ENCODE measurements at places on chromosomes 3 and 15. TPM values are rescaled to one million over a fixed set of nuclear protein-coding genes. Genes with fewer than 3 reads are reported as not detected.

The MYZAP gene
- 869 TPM for total RNA-seq

The RLBP1 gene
- total RNA-seq: not detected

DNA sequence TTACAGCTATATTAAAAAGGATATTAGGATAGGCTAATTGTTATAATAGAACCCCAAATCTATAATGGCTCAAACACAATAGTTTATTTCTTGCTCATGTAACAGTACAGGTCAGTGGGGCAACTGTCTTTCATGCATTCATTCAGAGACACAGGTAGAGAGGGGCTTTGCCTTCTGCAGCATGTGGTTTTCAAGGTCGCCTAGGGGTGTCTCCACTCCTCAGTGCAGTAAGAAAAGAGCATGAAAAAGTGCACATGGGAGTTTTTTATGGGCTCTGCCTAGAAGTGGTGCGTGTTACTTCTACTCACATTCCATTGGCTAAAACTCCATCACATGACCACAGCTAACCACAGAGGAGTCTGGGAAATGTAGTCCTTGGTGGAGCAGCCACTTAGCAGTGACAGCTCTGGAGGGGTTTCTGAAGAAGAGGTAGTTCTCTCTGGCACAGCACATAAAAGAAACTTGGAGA, 1.8 kb downstream of the ZBTB38 start:
- no peak for DNase-seq

DNA sequence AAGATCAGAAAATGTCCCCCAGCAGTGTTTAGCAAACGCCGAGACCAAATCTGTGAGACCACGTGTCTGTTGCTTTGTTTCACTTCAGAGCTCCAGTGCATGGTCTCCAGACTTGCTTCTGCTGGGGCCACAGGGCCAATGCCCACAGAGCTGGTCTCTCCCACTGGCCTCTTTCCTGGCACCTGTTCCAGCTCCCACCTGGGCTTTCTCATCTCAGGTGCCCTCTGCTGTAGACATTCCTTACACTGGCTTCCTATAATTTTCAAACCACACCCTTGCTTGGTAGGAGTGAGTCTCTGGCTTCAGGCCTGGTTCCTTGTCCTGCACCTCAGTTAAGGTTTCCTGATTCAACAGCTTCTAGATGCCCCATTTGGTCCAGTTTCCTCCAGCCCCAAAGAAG, 243.1 kb downstream of the ADAMTS17 start:
- DNase-seq: no peak

The WNT5A gene
- total RNA-seq: 6.9 TPM

GRCh38 chr3:128807186-128807830, 72.1 kb upstream of the ACAD9 start:
- DNase-seq: no peak

The TGM5 gene
- not detected for total RNA-seq

The LEKR1 gene
- total RNA-seq: 0.78 TPM

The RTP1 gene
- not detected for total RNA-seq

The ANKRD63 gene
- 0.92 TPM for total RNA-seq

GRCh38 chr3:160929595-160929994, 173.6 kb downstream of the PPM1L start:
- DNase-seq: peak; percentile 67

DNA sequence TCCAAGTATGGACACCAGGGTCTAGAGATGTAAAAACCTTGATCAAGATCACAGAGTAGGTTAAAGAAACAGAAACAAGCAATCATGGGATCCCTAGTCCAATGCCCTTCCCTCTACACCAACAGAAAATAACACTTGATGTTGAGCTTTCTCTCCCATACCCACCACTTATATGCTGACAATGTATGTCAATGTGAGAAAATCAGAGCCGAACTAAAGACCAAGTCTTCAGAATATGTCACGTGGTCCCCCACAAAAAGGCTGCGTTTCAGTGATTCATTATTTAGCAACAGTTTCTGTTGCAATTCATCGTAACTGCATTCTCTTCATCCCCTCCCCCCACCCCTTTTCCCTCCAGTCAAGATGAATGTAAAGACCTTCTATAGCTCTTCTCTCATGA, 278.9 kb upstream of the STT3B start:
- no peak for DNase-seq

The KBTBD8 gene
- 4.1 TPM for total RNA-seq

The PIF1 gene
- 0.73 TPM for total RNA-seq

DNA sequence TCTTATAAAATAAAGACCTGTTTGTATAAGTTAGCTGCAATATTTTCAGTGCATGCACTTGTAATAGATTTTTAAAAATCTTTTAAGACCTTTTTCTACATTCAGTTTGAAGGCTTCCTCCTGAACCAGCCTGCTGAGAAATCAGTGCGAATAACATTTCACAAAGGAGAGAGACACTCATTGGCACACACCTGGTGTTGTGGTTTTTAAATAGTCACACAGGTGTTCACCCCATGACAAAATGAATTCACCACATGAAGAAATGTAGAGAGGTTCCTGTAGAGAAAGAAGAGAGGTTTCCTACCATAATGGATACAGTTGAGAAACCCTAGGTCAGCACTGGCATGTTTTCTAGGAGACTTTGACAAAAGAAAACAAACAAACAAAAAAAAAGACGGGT, 237.3 kb downstream of the CNTN6 start:
- DNase-seq: no peak

DNA sequence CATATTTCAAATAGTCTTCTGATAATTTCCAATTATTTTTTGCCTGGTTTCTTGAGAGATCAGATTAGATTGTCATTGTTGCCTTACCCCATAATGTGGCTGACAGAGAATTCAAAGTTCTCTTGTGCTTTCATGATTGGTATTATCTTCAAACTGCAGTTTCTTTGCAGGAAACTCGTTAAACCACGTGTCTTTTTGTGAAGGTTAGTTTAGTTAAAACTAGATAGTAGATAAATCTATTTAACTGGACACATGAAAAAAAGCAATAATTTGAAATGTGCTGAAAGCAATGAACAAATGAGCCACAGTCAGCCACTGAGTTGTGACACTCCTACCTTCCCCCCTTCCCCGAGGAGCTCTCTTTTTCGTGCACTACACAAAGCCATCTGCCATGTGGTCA, 327.5 kb upstream of the UMPS start:
- DNase-seq: no peak

GRCh38 chr3:128783774-128784173, 57.8 kb downstream of the RAB7A start:
- DNase-seq: no peak

GRCh38 chr3:139134678-139135372, 90.1 kb upstream of the PRR23C start:
- no peak for DNase-seq

The CSTA gene
- 2.5 TPM for total RNA-seq

The SMAD6 gene
- 16.2 TPM for total RNA-seq

DNA sequence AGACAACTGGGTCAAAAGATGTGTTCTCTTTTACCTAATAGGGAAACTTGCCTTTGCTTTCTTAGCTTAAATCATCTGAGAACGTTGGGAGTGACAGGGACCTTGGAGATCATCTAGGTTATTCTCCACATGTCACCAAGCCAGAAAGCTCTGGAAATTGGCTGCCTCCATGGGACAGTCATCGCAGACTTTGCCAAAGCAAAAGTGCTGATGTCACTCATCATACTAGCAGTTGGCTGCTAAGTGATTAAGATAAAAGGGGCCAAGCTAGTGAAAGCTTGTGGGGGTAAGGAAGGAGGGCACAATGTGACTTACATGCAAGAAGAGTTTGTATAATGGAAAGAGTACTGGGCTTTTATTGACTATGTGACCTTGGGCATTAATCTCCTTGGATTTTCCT, 198.0 kb upstream of the PFN2 start:
- DNase-seq: no peak

DNA sequence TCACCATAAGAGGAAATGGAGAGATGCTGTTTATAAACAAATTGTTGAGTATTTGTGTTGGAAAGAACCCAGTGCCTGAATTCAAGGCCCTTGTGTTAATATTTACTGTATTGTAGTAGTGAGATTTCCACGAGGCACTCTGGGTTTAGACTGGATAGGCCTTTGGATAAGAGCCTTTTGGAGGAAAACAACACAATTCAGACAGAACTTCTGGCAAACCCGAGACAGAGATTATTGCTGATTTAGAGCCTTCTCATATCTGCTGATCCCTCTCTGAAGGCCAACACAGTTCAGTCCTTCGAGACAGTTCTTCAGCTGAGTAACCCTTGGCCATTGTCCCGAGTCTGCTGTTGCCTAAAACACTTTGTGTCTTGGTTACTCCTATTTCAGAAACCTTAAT, 55.7 kb downstream of the LMCD1 start:
- DNase-seq: no peak

DNA sequence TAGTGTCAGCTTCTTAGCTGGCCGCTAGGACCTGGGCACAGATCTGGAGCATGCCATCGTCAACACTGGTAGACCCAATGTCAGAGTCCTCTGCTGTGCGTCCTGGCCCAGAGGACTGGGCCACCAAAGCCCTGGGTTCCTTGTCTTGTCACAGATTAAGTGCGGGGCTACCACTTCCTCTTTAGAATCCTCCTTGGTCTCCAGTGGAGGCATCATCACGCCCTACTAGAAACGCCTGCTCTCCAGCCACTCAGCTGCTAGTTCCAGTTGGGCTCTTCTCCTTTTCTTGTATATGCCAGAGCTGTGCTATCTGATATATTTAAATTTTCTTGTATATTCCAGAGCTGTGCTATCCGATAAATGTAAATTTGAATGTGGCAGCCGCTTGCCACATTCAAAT, 11.2 kb downstream of the PPCDC start:
- DNase-seq: no peak

- no peak for DNase-seq
Observed at GRCh38 chr3:193991666-193992424, 144.1 kb upstream of the HES1 start.

GRCh38 chr3:152256851-152257562, 11.7 kb upstream of the MBNL1 start:
- no peak for DNase-seq

GRCh38 chr3:64848822-64849221, 161.0 kb upstream of the ADAMTS9 start:
- DNase-seq: no peak

DNA sequence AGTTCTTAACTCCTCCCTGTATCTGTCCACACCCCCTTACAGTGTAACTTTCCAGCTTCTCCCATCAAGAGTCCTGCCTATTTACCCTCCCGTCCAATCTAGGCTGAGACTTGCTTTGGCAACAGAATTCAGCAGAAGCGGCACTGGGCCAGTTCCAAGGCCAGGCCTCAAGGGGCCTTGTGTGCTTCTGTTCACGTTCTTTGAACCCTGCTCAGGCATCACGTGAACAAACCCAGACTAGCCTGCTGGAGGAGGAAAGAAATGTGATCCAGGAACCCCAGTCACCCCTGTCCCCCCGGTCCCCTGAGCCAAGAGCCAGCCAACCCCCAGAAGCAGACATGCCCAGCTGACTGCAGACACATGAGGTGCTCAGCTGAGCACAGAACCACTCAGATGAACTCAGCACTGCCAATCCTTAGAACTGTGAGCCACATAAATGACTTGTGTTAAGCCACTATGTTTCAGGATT, 76.1 kb upstream of the DCLK3 start:
- no peak for DNase-seq

The ITGA11 gene
- 32.6 TPM for total RNA-seq

DNA sequence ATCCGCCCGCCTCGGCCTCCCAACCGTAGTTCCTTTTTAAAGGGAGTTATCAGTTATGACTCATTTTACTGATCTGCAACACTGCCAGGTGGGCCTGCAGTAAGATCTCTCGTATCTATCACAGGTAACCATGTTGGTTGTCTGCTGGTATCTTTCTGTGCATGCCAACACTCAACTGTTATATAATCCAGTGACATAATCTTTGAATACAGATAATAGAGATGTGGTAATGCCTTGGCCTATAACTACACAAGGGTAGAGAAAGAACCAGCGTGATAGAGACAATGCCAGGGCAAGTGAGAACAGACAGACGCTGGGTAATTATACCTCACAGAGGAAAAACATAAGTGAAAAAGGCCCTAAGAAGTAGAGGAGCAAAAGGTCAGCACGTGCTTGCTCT, 11.0 kb upstream of the ARPP19 start:
- DNase-seq: no peak

GRCh38 chr3:119490153-119490552, 8.2 kb upstream of the TIMMDC1 start:
- DNase-seq: no peak

The NR2E3 gene
- not detected for total RNA-seq

DNA sequence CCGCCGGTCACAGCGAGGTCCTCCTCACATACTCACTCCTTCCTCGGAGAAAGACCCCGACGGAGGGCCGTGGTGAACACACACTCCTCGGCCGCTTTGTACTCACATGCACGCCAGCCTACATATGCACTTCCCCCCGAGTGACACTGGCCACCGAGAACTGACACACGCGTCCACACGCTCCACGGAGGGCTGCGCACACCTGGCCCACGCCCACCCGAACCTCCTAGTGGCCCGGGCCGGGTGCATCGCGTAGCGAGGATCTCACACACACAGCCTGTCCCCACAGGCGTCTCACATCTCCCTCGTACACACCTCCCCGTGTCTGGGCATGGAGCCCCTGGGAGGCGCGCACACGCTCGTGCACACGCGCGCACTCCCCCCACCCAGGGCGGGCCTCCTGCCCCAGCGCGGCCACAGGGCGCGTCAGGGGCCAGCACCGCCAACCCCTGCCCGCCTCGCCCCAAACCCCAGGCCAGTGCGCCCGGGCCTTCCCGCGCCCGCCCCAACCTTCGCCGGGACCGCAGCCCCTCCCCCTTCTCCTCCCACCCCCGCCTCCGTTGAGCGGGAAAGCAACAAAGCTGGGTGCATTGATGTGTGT, 411 bp upstream of the C3orf70 start:
- peak; percentile 74 for DNase-seq

DNA sequence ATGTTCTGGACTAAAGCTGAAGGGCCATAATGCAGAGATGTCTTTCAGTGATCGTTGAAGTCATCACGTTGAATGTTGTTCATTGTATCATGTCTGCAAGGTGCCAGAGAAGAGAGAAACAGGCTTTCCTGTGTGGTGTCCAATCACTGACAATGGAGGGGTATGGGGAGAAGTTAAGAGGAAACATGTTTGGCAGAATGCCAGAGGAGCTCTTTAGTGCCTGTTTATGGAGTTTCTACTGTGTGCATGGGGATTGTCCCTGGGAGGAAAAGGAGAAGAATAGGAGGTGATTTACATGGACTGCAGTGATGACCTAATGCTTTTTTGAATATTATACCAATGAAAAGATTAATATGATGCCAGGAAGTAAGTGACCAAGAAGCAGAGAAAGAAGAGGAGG, 11.7 kb downstream of the SCAANT1 start:
- no peak for DNase-seq

GRCh38 chr3:132346841-132347736, 29.9 kb downstream of the ACP3 start:
- no peak for DNase-seq

The FHIT gene
- 24.5 TPM for total RNA-seq

Measured in Right ventricle myocardium inferior (tissue), 1 donor.